Hepatic stellate cell (primary cell): ENCODE measurements at places on chromosomes 1 and 21.

DNA sequence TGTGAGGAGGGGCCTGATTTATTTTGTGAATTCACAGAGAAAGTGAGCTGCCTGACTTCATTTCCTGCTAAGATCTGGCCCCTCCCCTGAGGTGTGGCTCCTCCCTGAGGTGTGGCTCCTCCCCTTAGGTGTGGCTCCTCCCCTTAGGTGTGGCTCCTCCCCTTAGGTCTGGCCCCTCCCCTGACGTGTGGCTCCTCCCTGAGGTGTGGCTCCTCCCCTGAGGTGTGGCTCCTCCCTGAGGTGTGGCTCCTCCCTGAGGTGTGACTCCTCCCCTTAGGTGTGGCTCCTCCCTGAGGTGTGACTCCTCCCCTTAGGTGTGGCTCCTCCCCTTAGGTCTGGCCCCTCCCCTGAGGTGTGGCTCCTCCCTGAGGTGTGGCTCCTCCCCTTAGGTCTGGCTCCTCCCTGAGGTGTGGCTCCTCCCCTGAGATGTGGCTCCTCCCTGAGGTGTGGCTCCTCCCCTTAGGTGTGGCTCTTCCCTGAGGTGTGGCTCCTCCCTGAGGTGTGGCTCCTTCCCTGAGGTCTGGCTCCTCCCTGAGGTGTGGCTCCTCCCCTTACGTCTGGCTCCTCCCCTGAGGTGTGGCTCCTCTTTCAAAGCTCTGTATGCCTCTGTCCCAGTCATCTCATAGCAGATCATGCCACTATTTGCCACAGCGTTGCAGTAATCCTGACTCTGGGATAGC is 26.9 kb upstream of the LRRC3 start:
- no peak for DNase-seq

DNA sequence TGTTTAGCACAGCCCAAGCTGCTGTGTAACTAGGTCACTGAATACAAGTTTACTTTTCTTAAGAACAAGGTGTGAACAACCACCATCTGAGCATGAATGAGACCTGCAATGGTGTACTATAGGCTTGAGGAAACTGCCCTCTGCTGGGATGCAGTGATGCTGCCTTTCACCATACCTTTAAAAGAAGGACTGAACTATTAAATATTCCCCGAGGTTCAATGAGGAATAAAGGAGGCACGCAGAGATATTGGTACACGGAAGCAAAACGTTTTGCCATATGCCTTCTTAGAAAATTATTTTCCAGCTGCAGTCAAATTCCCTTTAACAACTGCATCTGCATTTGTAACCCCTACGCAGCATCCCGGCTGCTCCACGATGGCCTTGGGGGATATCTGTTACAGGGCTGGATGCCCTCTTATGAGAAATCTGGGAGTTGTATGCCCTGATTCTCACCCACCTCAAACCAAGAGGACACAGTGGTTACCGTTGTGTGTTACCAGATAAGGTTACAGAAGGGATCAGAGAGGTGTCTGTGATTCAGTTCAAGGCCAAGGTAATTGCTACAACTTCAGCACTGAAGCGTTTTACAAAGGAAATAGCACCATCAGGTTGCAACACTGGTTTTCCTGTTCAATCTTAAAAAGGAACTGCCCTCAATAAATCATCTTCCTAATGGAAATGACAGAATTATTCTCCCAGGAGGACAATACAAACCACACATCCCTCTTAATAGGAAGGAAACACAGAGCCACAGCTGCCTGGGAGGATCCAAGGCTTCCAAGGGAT is 470.5 kb downstream of the LTN1 start:
- no peak for DNase-seq

DNA sequence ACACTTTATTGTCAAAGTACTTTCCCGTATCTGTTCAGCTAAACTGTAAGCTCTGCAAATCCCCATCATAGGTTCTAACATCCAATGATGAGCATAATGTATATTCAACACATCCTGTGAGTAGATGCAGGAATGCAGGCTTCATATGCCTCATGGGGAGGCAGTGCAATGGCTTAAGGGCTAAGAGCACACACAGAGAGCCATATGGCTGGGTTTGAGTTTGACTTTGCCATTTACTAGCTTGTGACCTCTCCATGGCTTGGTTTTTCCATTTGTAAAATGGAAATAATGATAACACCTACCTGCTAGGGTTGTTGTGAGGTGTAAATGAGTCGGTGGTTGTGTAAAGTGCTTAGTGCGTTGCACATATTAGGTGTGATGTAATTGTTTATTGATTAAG is 13.4 kb downstream of the RCSD1 start:
- DNase-seq, result no peak

DNA sequence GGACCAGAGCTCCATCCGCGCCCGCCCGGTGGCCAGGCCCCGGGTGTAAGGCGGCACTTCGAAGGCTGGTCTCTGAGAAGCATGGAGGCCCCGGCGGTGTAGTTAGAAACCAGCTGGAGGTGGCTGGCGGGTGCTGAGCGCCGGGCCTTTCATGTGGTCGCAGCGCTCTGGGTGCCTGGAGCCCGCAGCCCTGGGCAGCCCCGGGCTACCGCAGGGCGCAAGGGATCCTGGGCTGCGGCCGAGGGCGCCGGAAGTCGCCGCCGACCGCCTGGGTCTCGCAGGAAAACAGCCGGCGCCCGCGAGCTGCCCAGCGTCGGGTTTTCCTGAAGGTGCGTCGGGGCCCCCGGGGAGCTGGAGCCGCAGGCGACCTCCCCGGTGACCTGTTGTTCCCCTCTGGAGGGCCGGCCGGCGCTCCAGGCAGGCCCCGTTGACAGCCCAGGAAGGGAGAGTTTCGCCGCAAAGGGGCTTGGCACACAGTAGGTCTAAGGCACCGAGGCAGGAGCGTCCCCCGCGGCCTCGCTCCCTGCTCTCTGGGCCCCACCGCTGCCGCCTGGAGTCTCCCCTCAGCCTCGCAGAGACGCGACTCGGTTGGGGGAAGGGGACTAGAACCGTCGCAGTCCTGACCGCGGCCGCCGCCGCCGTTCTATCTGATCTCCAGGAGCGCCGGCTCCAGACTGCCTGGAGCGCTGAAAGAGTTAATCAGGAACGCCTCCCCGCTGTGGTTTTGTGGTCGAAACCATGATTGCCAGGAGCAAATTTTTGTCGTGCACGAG is 2.7 kb downstream of the GRHL3 start:
- DNase-seq, result peak; percentile 63
